ENCODE measurements at places on chromosomes 11 and 22. TPM values are rescaled to one million over a fixed set of nuclear protein-coding genes. Genes with fewer than 3 reads are reported as not detected.

Gene MPZL3
- 10.5 TPM for total RNA-seq

- no peaks in the 10 kb centered on the region for H3K36me3 ChIP-seq
- no peaks in the 10 kb centered on the region for H3K27me3 ChIP-seq
- DNase-seq: no peak
- peaks cover 5% of the 10 kb centered on the region for H3K4me1 ChIP-seq
- H3K4me3 ChIP-seq: no peak overlapping the region
- no peak overlapping the region for H3K27ac ChIP-seq
Measured at GRCh38 chr11:9277176-9277575, 12.0 kb upstream of the DENND5A start.

DNA sequence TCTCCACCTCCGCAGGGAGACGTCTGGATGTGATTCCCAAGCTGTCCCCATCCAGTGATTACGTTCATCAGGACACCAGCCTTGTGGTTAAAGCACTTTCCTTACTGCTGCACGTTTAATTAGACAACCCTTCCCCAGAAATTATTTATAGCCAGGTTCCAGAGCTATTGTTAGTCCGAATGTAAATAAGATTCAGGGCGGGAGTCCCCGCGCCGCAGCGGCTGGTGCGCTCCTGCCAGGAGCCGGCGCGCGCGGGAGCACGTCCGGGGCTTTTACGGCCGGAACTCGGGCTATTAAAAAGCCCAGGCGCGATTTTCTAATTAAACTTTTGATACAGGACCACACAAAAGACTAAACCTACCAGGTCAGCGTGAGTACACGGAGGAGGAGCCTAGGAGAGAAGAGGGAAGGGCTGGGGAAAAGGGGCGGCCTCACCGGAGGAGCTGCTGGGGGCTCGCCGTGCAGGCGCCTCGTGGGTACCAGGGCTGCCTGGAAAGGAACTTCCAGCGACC, 538.3 kb downstream of the OPCML start:
- H3K27me3 ChIP-seq: no peaks in the 10 kb centered on the region
- H3K4me3 ChIP-seq: no peak overlapping the region
- no peaks in the 10 kb centered on the region for H3K36me3 ChIP-seq
- H3K4me1 ChIP-seq: no peaks in the 10 kb centered on the region

DNA sequence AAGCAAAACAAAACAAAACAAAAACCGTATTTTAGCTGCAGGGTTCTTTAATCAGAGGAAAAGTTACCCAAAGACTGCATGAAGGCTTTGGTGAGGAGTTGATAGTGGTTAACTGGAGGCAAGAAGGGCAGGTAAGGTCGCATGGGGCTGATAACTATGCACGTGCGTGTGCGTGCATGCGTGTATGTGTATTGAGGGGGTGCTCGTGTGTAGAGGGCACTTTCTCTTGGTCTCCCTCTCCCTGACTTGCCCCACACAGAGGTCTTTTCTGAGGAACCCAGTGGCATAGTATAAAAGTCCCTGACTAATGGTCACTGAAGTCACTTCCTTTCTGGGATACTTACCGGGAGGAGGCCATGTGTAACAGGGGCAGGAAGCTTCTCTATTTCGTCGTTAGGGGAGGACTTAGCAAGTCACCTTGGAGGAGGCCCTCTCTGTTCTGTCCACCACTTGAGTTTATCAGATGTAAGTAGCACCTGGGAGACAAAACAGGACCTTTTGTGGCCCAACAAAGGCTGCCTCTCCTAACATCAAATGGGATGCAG, 20.1 kb upstream of the FCHSD2 start:
- H3K36me3 ChIP-seq: no peaks in the 10 kb centered on the region
- no peak overlapping the region for H3K27ac ChIP-seq
- no peaks in the 10 kb centered on the region for H3K27me3 ChIP-seq
- peaks cover 8% of the 10 kb centered on the region for H3K4me1 ChIP-seq
- no peak overlapping the region for H3K4me3 ChIP-seq

Gene CELSR1
- total RNA-seq: 45.1 TPM

Gene NLRX1
- 13.1 TPM for total RNA-seq

DNA sequence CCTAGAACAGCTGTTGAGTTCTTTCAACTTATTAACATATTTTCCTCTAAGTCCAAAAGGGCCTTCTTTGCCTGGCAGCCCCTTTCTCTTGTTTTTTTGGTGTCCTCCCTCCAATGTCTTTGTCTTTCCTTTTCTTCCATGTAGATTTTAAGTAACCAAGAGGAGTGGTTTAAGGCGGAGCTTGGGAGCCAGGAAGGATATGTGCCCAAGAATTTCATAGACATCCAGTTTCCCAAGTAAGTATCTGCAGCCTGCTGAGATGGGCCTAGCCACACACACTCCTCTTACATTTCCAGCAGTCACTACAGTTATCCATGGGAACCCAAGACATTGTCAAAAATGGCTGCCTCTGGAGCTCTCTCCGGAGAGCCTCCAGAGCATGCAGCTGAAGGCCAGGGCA, 4.5 kb upstream of the TMA7B start:
- peaks cover 9% of the 10 kb centered on the region for H3K4me1 ChIP-seq
- no peak for DNase-seq
- H3K36me3 ChIP-seq: no peaks in the 10 kb centered on the region
- H3K4me3 ChIP-seq: no peak overlapping the region
- no peaks in the 10 kb centered on the region for H3K27me3 ChIP-seq

GRCh38 chr22:43006016-43006505, 8.9 kb downstream of the PACSIN2 start:
- H3K27ac ChIP-seq: peak overlapping the region; percentile 58
- H3K36me3 ChIP-seq: no peaks in the 10 kb centered on the region
- peaks cover 70% of the 10 kb centered on the region for H3K4me1 ChIP-seq
- no peak overlapping the region for H3K4me3 ChIP-seq
- DNase-seq: no peak

DNA sequence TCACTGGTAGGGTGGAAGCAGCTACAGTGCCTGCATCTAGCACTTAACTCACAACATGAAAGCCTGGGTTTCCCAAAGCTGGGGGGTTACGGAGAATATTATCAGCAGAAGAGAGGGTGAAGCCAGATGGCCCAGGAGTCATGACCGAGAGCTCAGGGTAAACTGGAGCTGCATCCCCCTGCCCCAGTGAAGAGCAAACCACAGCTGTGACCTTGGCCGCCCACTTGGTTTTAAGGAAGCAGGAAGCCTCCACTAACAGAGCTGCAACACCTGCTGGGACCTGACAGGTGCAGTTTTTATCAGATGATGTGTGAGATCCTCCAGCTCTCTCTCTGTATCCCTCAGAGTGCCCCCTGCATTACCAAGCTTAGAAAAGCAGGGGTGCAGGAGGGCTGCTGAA, 20.9 kb downstream of the TCP11L1 start:
- DNase-seq: no peak
- H3K4me3 ChIP-seq: no peak overlapping the region
- no peaks in the 10 kb centered on the region for H3K4me1 ChIP-seq
- H3K36me3 ChIP-seq: peaks cover 15% of the 10 kb centered on the region
- no peaks in the 10 kb centered on the region for H3K27me3 ChIP-seq

Gene CDC42BPG
- 35.6 TPM for total RNA-seq

Gene FAR1
- 74.4 TPM for total RNA-seq

GRCh38 chr22:46575911-46576555, 38.6 kb upstream of the CELSR1 start:
- H3K27me3 ChIP-seq: no peaks in the 10 kb centered on the region
- H3K36me3 ChIP-seq: no peaks in the 10 kb centered on the region
- H3K27ac ChIP-seq: peak overlapping the region; percentile 30
- DNase-seq: no peak
- peaks cover 49% of the 10 kb centered on the region for H3K4me1 ChIP-seq
- H3K4me3 ChIP-seq: peak overlapping the region; percentile 68

DNA sequence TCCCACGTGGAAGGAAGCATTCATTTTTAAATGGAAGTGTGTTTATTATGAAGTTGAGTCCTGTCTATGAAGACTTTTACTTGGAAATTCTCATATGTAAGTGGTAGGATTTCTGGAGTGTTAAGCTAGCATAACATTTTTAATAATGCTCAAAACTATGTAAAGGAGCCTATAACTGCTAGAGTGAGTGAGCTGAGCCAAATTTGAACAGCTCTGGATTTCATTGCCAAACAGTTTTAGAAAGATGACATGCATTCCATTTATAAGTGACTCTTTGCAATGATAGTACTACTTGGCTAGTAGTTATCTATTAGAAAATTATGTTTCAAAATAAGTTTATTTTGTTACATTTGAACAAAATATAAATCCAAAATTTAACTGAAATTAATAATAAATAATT, 721.2 kb downstream of the LUZP2 start:
- no peaks in the 10 kb centered on the region for H3K4me1 ChIP-seq
- no peaks in the 10 kb centered on the region for H3K27me3 ChIP-seq
- no peaks in the 10 kb centered on the region for H3K36me3 ChIP-seq

DNA sequence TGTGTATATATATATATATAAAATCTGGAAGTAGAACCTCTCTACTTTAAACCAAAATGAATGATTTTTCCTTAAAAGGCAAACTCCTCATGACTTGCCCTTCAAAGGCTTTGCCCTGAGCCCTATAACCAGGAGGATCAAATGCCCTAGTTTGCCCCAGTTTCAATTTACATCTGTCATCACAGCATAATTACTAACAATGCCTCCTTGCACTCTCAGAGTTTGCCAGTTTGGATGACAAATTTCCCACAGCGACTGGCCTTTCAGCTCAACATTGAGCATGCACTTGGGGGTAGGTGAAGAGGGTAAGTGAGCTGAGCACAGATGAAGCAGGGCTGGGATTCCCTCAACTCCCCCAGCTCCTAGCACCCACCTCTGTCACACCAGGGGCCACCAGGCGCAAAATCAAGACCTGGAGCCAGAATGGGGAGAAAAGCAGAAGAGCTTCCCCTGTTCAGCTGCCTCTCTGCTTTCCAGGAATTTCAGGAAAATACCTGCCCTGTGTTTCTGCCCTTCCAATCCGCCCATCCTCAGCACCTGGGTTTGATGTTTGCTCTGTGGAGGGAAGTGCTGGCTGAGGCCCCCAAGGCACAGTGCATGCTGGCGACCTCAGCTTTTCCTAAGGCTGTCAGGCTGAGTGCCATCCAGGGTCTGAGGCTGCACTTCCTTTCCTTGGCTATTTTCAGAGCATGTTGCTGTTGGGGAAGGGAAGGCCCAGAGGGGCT, 67.5 kb downstream of the ADAMTS15 start:
- no peak overlapping the region for H3K27ac ChIP-seq
- H3K4me3 ChIP-seq: no peak overlapping the region
- no peaks in the 10 kb centered on the region for H3K36me3 ChIP-seq
- H3K4me1 ChIP-seq: no peaks in the 10 kb centered on the region
- no peaks in the 10 kb centered on the region for H3K27me3 ChIP-seq
- DNase-seq: no peak

- H3K27ac ChIP-seq: peak overlapping the region; percentile 84
- peaks cover 57% of the 10 kb centered on the region for H3K4me1 ChIP-seq
- no peak for DNase-seq
- no peaks in the 10 kb centered on the region for H3K36me3 ChIP-seq
Measured at GRCh38 chr22:31210556-31211421, 1.3 kb upstream of the LIMK2 start.

Gene CBY1
- 22.2 TPM for total RNA-seq

Gene OR8A1
- not detected for total RNA-seq

Gene NXPE4
- not detected for total RNA-seq

DNA sequence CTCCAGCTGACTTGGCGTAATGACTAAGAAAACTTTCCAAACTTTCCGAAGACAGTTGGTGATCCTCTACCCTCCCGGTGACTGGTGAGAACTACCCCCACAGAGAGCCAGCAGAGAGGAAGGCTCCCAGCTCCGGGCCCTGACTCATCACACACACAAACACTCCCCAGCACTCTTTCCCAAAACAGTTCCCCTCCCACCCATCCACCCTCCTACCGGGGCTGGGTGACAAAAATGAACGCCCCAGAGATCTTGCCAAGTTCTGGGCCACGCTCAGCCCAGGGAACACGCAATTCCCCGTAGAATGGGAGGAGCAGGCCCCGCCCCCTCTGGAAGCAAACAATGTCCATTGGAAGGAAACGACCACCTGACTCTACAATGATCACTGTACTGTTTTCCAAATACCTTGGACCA, 21.3 kb upstream of the JAM3 start:
- no peak for DNase-seq
- peak overlapping the region; percentile 56 for H3K27ac ChIP-seq
- no peaks in the 10 kb centered on the region for H3K36me3 ChIP-seq
- peaks cover 8% of the 10 kb centered on the region for H3K4me1 ChIP-seq
- H3K27me3 ChIP-seq: no peaks in the 10 kb centered on the region

DNA sequence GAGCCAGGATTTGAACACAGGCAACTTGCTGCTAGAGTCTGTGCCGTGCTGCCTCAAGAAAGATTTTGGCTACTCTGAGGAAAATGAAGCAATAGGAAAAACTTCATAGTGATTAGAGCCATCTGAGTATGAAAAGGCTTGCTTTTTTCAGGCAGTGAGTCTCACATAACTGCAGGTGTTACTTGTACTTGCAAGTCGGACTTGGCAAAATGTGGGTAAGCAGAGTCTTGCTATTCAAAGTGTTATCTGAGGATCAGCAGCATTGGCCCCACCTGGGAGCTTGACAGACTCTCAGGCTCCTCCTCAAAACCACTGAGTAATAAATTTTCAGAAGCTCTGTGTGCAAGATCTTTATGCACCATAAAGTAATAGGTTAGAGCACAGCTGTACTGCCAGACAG, 18.1 kb downstream of the RNF141 start:
- peaks cover 19% of the 10 kb centered on the region for H3K4me1 ChIP-seq
- no peak overlapping the region for H3K4me3 ChIP-seq
- peaks cover 8% of the 10 kb centered on the region for H3K36me3 ChIP-seq
- H3K27me3 ChIP-seq: no peaks in the 10 kb centered on the region

Gene SLC22A8
- not detected for total RNA-seq

GRCh38 chr22:43860126-43860525, 2.2 kb downstream of the SULT4A1 start:
- no peaks in the 10 kb centered on the region for H3K36me3 ChIP-seq
- peaks cover 18% of the 10 kb centered on the region for H3K27me3 ChIP-seq
- DNase-seq: no peak

- DNase-seq: no peak
- no peak overlapping the region for H3K4me3 ChIP-seq
- no peaks in the 10 kb centered on the region for H3K4me1 ChIP-seq
- no peaks in the 10 kb centered on the region for H3K36me3 ChIP-seq
- H3K27me3 ChIP-seq: no peaks in the 10 kb centered on the region
- H3K27ac ChIP-seq: no peak overlapping the region
Measured at GRCh38 chr11:45109400-45109799, 37.0 kb upstream of the PRDM11 start.
